ENCODE measurements at places on chromosomes 6 and 20. TPM values are rescaled to one million over a fixed set of nuclear protein-coding genes. Genes with fewer than 3 reads are reported as not detected.

The PRL gene
- polyA plus RNA-seq: 1.00 TPM

The SCUBE3 gene
- 1.0 TPM for polyA plus RNA-seq

The SIRPB1 gene
- 2.1 TPM for polyA plus RNA-seq

The LY86 gene
- 3.6 TPM for polyA plus RNA-seq

The LY6G6D gene
- 0.62 TPM for polyA plus RNA-seq

The PNRC1 gene
- polyA plus RNA-seq: not detected

The BACH2 gene
- polyA plus RNA-seq: not detected

The SLC17A3 gene
- not detected for polyA plus RNA-seq

The TPD52L1 gene
- 64.9 TPM for polyA plus RNA-seq

The XKR7 gene
- 0.03 TPM for polyA plus RNA-seq

The PEDS1 gene
- polyA plus RNA-seq: 22.2 TPM

DNA sequence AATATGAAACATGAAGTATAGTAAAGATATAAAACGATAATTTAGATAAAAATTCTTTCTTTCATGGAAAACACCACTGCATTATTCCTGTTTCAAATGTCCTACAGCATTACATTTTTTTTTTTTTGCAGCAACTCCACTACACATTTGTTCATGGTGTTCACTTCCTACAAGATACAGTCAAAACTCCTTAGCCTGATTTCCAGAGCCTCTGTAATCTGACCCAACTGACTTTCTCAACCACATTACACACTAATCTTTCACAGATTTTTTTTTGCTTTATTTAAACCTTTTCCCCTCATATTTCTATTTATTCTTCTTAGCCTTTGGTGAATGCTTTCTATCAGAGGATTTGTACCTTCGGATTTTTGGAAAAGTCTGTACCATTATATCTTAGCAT lies 176.5 kb upstream of the PDE7B start:
- no peak for DNase-seq

GRCh38 chr6:71444222-71444621 lies 155.6 kb downstream of the OGFRL1 start:
- no peak for DNase-seq

- DNase-seq: no peak
Measured at GRCh38 chr6:36886950-36887618, 1.3 kb downstream of the C6orf89 start.

DNA sequence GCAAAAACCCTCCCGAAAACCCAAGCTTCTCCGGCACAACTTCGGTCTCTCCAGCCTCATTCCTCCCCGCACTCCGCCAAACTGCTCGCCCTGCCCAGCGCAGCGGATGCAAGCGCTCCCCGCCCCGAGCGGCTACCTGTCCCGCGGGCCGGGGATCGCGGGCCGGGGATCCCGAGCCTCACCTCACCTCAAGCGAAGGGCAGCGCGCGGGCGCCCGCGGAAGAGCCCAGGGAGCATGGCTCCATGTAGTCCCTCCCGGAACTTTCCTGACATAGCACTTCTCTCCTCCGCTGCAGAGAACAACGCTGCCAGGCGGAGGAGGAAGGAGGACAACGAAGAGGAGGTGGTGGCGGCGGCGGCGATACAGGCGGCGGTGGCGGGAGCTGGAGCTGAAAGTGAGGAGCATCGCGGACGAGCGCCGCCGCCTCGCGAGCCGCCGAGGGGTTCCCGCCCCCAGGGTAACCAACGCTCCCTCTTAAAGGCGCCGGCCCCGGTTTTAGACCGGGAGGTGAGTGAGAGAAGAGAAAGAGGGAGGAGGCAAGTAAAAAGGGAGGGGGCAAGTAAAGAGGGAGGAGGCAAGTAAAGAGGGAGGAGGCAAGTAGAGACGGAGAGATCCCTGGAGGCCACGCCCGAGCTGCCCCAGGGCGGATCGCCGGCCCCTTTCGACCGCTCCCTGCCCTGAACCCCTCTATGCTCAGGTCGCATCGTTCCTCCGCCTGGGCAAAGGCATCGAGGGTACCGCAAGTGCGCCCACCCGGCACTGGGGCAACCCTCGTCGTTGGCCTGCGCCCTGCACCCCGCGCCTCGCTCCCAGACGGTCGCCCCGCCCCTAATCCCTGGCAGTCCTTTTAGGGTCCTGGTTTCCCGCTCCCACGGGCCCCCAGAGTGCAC lies at the start of gene GPR63:
Gene GPR63, minus strand, starts transcription at position 397 of the 891 bp plus-strand sequence. CDS start 37,746 bp downstream, outside the sequence.
- peak; percentile 39 for DNase-seq

DNA sequence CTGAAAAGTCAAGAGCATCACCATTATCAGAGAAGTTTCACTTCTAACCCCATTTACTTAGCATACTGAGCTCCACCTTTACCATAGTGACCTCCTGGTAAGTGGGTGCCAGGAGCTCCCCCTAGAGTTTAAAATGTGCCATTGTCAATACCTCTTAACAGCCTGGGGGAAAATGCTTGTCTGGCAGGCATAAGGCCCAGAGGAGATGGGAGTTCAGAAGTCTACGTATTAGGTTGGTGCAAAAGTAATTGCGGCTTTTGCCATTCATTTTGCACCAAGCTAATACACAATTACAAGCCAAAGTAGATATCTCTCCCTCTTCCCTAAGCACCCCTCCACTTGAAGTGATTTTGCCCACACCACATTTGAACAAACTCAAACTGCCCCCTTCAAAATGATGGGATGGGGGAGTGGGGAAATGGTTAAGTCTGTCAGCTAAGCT lies 919.0 kb downstream of the KIF16B start:
- no peak for DNase-seq

DNA sequence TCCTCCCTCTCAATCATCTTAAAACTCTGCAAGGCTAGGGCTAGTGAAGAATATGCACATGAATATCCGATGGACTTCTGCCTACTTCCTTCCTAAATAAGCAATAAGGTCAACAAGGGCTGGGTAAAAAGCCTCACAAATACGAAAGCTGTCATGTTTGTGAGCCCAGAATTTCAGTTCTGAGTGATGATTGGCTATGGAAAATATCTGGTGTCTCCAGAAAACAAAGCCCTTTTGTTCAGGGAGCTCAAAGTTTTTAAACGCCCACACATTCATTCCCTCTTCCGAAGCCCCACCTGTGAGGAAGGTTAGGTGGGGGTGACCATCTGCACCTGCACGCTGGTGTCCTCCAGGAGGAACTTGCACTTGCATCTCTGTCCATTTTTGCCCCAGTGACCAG lies 126.9 kb upstream of the ARMC2 start:
- DNase-seq: no peak

DNA sequence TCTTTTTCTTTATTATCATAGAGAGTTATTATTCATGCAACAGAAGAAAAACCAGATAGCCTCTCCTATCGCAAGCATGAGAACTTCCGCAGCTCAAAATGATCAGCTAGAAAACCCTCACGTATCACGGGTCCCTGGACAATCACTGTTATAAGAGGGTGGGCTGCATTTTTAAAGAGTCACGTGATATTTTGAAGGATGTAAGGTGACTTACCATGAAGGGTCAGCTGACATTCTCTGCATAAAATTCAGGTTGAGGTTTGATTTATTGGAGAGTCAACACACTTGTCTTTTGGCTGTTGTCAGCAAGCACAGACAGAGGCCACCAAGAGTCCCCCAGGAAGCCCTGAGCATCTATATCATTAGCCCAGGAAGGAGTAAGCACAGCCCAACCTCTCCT lies 39.5 kb downstream of the ID4 start:
- DNase-seq: no peak

GRCh38 chr20:44656448-44656847 lies 4.9 kb upstream of the ADA start:
- DNase-seq: no peak

DNA sequence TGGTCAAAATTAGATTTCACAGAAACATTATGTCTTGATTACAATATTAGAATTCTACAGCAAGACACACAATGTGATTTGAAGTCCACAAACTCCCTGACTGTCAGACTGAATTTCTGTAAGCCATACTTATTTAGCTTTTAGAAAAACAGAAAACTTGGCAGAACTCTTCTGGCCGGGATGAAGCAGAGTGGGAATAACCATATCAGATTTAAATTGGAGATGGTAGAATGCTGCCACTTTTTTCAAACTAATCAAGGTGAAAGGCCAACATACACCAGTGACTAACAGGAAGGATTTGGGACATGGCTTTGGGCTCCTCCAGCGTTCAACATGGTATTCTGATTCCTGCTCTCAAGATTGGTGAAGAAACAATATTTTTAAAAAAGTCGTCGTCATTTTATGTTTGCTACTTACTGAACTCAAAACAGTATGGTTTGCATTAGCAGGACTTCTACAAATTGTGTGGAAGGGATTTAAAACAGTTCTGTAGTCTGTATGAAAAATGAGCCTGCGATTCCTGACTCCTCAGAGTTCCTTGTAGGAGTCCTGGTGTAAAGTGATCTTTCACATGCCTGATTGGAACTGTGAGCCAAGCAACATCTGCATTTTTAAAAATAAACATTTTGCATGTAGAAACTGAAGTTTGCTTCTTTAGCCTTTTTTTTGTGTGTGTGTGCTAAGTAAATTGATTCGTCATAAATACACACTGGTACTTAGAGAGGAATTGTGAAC lies 297.9 kb upstream of the SOX4 start:
- DNase-seq: peak; percentile 58

DNA sequence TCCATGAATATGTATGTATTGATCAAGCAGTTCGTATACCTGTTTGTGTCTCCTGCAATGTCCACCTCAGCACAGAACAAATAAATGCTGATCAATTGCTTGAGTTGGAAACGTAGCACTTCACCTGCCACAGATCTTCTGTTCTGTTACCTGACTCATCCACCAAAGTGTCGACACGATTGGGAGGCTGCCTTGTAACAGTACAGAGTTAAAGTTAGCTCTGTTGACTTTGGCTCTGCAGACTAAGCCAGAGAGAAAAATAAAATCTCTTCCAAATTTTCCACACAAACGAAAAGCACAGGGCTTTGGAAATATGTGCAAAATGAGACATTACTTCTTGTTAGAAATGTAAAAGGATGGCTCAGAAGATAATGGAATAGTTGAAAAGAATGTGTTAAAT lies 245.4 kb downstream of the NRN1 start:
- no peak for DNase-seq

DNA sequence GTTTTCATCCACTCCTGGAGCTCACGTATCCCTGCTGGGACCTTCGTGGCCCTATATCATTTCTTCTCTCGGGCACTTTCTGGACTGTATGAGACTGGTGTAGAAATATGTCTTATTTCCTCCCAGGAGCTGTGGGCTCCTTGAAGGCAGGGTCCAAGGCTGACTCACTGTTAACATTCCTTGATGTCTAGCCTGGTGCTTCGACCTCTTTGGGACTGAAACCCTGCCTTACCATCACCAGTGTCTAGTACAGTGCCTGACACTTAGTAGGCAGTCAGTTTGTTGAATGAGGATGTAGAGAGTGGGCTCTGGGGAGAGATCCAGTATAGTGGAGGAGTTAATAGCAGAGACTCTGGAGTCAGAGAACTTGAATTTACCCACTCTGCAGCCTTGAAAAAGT lies 23.6 kb downstream of the POFUT1 start:
- DNase-seq: no peak

DNA sequence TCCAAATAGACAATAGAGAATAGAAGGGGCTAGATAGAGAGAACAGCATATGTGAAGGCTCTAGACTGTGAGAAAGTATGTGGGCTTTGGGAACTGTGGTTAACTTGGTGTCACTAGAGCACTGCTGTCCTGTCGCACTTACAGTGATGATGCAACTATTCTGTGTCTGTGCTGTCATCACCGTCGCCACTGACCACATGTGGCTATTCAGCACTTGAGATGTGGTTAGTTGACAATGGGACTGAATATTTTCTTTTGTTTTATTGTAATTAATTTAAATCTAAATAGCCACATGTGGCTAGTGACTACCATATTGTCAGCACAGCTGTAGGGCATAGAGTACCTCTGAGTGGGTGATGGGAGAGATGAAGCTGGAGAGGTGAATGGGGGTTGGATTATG lies 39.0 kb upstream of the IFNGR1 start:
- DNase-seq: no peak

DNA sequence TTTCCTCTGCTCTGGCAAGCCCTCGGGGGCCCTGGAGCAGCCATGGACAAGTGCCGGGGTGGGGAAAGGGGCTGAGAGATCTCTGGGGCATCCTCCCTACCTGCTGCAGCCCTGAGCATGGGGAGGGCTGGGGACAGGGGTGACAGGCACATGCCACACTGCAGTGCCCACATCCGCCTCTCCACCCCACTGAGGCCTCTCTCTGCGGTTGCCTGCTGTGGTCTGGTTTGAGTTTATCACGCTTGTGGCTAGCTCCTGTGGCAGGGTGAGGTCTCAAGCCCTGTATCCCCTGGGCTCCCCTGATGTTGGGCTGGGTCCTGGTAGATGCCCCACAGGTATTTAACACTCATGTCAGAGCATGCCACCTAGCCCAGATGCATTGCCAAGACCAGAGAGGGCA lies 52.9 kb upstream of the MLN start:
- DNase-seq: no peak

DNA sequence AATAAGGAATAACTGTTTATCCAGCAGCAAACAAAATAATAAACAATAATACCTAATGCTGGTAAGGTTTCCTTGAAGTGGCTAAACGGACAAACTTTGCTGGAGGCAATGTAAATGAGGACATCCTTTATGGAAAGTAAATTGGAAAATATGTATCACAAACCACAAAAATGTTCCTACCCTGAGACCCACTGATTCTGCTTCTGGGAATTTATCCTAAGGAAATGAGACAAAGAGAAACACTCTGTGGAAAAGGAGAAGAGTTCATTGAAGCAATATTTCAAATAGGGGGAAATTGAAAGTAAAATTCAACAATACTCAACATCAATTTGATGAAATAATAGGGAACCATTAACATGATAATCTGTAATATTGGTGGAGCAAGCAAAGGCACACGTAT lies 37.9 kb downstream of the MAFB start:
- DNase-seq: no peak
